H9 (cell line): ENCODE measurements at places on chromosomes 2 and 18. TPM values are rescaled to one million over a fixed set of nuclear protein-coding genes. Genes with fewer than 3 reads are reported as not detected.
A peak's percentile ranks its signal among the peaks of the same experiment; 100 is the strongest.

GRCh38 chr2:49110571-49110970, 43.7 kb downstream of the FSHR start:
- no peak overlapping the region for H3K27ac ChIP-seq
- H3K4me3 ChIP-seq: no peak overlapping the region
- H3K36me3 ChIP-seq: no peaks in the 10 kb centered on the region

- no peaks in the 10 kb centered on the region; the same call in 2 of the 3 replicates for H3K36me3 ChIP-seq
- H3K4me1 ChIP-seq: no peaks in the 10 kb centered on the region
- no peak overlapping the region for H3K27ac ChIP-seq
- H3K4me3 ChIP-seq: no peak overlapping the region
- DNase-seq: no peak
- H3K27me3 ChIP-seq: no peaks in the 10 kb centered on the region
These were observed 57.2 kb downstream of the CDC42EP3 start for GRCh38 chr2:37614061-37614738.

GRCh38 chr2:219946021-219946420, 318.6 kb downstream of the SLC4A3 start:
- H3K4me1 ChIP-seq: no peaks in the 10 kb centered on the region
- DNase-seq: no peak
- H3K27ac ChIP-seq: no peak overlapping the region

DNA sequence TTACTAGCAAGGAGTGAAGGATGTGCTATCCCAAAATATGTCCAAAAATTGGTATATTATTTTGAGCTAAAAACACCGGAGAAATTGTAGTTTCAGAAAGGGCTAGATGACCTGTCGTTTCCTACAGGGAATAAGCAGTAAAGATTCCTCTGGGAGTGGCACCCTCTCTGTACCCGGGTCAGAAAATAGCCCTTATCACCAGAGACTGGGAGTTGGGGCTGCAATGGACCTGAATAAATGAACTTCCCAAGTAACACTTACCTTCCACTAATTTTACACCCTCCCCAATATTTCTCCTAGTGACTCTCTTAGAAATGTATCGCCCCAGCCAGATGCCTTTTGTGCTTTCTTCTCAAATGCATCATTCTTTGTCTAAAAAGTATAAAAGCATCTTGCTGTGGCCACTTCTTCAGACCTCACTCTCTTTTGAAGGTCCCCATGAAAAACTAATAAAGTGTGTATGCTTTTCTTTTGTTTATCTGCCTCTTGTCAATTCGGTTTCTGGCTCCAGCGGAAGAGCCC, 734 bp upstream of the RMC1 start:
- H3K27ac ChIP-seq: no peak overlapping the region
- H3K4me3 ChIP-seq: peak overlapping the region; percentile 87
- no peaks in the 10 kb centered on the region; the same call in 2 of the 3 replicates for H3K36me3 ChIP-seq
- no peaks in the 10 kb centered on the region for H3K4me1 ChIP-seq
- no peak for DNase-seq
- no peaks in the 10 kb centered on the region for H3K27me3 ChIP-seq

- peaks cover 4% of the 10 kb centered on the region for H3K36me3 ChIP-seq
- H3K4me3 ChIP-seq: no peak overlapping the region
These were observed 123.7 kb downstream of the DIS3L2 start for GRCh38 chr2:232085164-232085563.

- no peaks in the 10 kb centered on the region for H3K27me3 ChIP-seq
- H3K27ac ChIP-seq: no peak overlapping the region
- H3K36me3 ChIP-seq: peaks cover 19% of the 10 kb centered on the region
- H3K4me1 ChIP-seq: peaks cover 3% of the 10 kb centered on the region; the same call in 1 of the 2 replicates
These were observed 69.7 kb downstream of the PRPF40A start for GRCh38 chr2:152647552-152647951.

DNA sequence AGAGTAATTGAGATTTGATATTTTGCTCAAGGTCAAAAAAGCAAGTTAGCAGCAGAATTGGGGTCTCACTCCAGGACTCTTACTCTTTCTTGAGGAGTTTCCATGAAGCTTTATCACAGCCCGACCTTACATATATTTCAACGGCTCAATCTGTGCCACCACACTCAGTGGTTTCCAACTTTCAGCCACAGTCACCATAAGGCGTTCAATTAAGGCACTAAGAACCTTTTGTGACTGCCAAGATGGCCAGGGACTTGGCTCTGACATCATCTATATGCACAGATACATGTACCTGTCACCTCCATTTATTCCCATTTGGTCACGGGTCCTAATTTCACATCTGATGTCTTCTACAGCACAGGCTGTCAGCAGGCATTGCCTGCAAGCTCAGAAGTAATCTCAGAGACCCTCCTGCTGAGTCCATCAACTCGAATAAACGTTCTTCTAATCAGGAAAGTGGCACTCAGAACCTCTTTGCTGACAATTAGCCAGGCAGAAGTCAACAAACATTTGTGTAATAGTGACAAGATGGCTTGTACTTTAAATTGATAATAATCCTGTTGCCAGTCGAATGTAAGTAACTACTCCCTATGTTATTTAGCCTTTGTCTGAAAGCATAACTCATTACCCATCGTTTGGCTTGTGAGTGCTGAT, 16.1 kb downstream of the DYTN start:
- H3K36me3 ChIP-seq: no peaks in the 10 kb centered on the region
- H3K4me1 ChIP-seq: no peaks in the 10 kb centered on the region
- DNase-seq: no peak
- no peak overlapping the region for H3K27ac ChIP-seq

DNA sequence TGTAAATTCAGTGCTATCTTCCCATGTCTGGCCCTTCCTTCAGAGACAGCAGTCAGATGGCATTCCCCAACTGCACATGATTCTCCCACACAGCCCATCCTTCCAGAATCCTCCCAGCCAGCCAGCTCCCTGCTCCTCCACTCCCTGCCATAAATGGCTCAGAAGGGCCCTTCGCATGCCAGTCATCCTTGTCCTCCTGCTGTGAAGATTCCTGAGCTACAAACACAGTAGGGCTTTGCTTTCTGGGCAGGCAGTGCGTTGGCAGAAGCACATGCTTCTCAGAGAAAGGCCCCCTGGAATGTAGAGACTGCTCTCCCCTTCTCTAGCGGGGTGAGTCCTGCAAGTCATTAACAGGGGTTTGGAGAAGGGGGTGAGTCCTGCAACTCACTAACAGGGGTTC, 71.9 kb downstream of the TEX51 start:
- no peak overlapping the region for H3K27ac ChIP-seq
- H3K4me1 ChIP-seq: peaks cover 3% of the 10 kb centered on the region; the same call in 1 of the 2 replicates
- no peak overlapping the region for H3K4me3 ChIP-seq

- H3K4me1 ChIP-seq: no peaks in the 10 kb centered on the region
- H3K27me3 ChIP-seq: no peaks in the 10 kb centered on the region
- no peak for DNase-seq
- H3K27ac ChIP-seq: no peak overlapping the region
- no peak overlapping the region for H3K4me3 ChIP-seq
These were observed 1132.2 kb downstream of the DPP10 start for GRCh38 chr2:115574667-115575066.

DNA sequence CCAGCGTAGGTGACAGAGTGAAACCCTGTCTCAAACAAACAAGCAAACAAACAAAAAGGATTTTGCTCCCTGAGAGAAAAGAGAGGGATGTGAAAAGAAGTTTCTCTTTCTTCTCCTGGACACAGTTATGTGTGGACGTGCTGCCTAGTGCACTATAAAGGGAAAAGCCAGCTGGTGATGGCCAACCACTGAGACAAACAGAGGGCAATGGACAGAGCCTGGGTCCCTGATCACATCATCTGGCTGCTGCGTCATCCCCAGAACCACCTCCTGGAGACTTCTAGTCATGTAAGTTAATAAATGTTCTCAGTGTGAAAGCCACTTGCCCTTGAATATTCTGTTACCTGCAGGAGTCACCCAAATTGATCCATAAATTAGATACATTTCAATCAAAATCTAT, 184.9 kb downstream of the PDE11A start:
- no peaks in the 10 kb centered on the region; the same call in 1 of the 2 replicates for H3K27me3 ChIP-seq
- peaks cover 11% of the 10 kb centered on the region for H3K4me1 ChIP-seq
- no peak for DNase-seq
- no peak overlapping the region for H3K4me3 ChIP-seq
- H3K27ac ChIP-seq: no peak overlapping the region

DNA sequence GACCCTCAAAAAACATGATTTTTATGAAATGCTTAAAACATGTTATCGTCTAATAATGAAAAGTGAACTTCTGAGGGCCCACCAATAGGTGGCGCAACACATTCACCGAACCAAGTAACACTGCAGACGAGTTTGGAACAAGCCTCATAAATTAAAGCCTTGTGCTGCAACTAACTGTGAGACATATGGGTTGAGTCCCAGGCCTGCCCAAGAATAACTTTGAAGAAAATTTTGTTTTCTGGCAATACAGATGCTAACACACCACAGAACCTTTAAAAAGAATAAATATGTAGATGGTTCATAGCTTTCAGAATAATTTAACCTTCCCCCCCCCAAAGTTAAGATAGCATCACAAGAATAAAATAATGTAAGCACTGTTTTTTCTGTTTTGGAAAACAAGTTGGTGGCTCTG, 285.9 kb downstream of the RNF144A start:
- no peak overlapping the region for H3K27ac ChIP-seq
- DNase-seq: peak; percentile 51
- H3K27me3 ChIP-seq: no peaks in the 10 kb centered on the region

DNA sequence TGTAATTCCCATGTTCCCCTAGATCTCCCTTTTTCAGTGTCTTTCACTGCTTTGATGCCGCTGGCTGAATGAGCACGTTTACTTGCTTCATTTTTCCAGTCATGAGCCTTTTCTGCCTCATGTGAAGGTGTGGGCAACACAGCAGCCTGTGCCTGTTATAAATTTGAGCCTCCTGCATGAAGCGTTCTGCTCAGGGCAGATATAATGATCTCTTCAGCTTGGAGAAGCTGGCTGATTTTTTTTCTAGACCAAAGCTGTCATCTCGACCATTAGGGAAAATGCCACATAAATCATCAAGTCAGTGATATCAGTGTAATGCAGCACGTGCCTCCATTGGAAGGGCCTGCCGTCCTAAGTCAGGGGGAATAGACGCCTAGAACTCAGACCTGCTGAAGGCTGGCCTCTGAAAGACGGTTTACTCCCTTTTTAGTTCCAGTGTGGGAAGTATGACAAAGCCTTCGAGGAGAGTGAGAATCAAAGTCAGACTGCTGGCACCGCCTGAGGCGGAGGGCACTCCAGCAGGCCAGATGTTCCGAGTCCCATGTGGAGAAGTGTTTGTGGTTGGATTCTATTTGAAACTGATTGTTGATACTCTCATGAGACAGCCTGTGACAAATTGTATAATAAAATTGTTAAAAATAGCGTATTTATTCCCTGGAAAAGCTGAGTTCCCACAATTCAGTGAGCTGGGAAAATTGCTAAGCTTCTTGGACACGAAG, 196.5 kb downstream of the MYO1B start:
- no peaks in the 10 kb centered on the region for H3K27me3 ChIP-seq
- H3K4me1 ChIP-seq: no peaks in the 10 kb centered on the region
- H3K36me3 ChIP-seq: no peaks in the 10 kb centered on the region
- H3K4me3 ChIP-seq: no peak overlapping the region

- H3K4me3 ChIP-seq: no peak overlapping the region; the same call in 2 of the 3 replicates
- no peaks in the 10 kb centered on the region for H3K4me1 ChIP-seq
- no peaks in the 10 kb centered on the region for H3K27me3 ChIP-seq
- H3K36me3 ChIP-seq: peaks cover 29% of the 10 kb centered on the region
- no peak overlapping the region for H3K27ac ChIP-seq
These were observed 52.6 kb upstream of the EMILIN2 start for GRCh38 chr18:2794159-2794558.

The LINC00305 gene
- total RNA-seq: not detected in 2 replicates

The XDH gene
- total RNA-seq: 1.4 and 1.6 TPM in 2 replicates

The TMEFF2 gene
- 0.39 and 1.1 TPM in 2 replicates for total RNA-seq
